ENCODE measurements at places on chromosomes 7 and 10.
A peak's percentile ranks its signal among the peaks of the same experiment; 100 is the strongest.

DNA sequence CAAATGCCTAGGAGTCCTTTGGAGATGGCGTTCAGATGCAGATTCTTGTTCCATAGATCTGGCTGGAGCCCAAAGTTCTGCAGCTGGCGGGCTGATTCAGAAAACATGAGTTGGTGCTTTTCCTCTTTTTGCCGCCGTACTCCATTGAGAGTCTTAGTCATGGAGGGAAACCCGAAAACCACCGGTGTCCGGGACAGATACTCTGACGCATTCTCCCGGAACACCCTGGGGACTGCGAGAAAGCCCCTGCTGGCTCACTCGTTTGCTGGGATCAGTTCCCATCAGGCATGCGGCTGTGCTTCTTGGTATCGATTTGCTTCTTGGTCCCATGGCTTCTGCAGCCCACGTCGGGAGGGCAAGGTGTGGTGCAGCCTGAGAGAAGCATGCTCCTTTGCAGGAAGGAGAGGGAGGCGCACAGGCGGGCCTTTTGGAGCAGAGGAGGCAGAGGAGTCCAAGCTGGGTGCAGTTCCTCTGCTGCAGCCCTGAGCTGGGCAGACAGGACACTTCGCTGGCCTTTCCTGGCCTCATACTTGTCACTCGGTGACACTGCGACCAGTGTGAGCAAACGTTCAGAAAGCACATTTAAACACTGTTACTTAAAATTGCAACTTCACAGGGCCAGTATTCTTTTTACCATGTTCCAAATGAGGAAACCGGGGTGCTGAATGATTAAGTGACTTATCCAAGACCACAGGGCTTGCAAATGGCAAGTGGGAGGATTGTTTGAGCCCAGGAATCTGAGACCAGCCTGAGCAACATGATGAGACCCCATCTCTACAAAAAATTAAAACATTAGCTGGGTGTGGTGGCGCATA is 30.6 kb upstream of the PFKFB3 start:
- H3K27me3 ChIP-seq, result no peaks in the 10 kb centered on the region
- DNase-seq, result peak; percentile 87
- peak overlapping the region; percentile 85 for H3K27ac ChIP-seq
- H3K4me3 ChIP-seq, result no peak overlapping the region
- H3K4me1 ChIP-seq, result peaks cover 57% of the 10 kb centered on the region

DNA sequence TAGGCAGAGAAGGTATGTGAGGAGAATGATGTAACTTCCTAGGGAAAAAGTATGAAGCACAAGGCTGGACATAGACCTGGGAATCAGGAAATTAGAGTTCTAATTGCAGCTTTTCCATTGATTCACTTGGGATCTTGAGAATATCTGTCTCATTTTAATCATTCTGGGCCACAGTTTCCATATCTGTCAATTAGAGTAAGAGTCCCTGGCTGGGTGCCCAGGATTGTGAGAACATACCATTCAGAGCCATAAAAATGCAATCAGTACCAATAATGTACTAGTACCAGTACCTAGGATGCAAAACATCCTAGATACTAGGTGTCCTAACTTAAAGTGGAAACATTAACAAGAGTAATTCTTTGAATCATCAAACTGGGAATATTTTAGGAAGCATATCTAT is 29.6 kb downstream of the CAV1 start:
- H3K27ac ChIP-seq, result peak overlapping the region; percentile 80
- H3K36me3 ChIP-seq, result peaks cover 13% of the 10 kb centered on the region
- no peak for DNase-seq
- no peaks in the 10 kb centered on the region for H3K27me3 ChIP-seq

- no peaks in the 10 kb centered on the region for H3K4me1 ChIP-seq
- DNase-seq, result no peak
- H3K27ac ChIP-seq, result no peak overlapping the region
- H3K27me3 ChIP-seq, result no peaks in the 10 kb centered on the region
- no peak overlapping the region for H3K4me3 ChIP-seq
Measured at GRCh38 chr10:14391342-14391741, 60.6 kb upstream of the FRMD4A start.

GRCh38 chr7:18958627-18959026 is 158.8 kb downstream of the TWIST1 start:
- H3K27me3 ChIP-seq, result no peaks in the 10 kb centered on the region
- H3K4me1 ChIP-seq, result no peaks in the 10 kb centered on the region
- no peak for DNase-seq
- H3K36me3 ChIP-seq, result no peaks in the 10 kb centered on the region
- peak overlapping the region; percentile 6 for H3K27ac ChIP-seq
- no peak overlapping the region for H3K4me3 ChIP-seq

DNA sequence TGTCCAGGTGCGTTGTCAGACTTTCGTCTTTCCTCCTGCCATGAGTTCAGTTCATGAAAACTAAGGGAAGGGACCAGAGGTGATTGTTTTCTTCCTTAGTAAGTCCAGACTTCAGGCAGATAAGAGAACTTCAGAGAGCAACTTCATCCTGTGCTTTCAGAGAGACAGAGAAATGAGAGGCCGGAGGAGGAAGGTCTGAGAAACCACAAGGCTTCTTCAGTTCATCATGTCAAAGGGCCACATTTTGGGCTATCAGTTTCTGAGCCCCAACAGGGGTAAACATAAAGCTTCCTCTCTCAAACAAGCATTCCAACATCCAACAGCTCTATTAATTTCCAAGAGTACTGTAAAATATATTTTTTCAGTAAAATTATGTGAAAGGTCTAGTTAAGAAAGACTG is 668.4 kb upstream of the NRP1 start:
- no peaks in the 10 kb centered on the region for H3K36me3 ChIP-seq
- no peak for DNase-seq
- H3K27me3 ChIP-seq, result no peaks in the 10 kb centered on the region
- H3K27ac ChIP-seq, result no peak overlapping the region
- no peak overlapping the region for H3K4me3 ChIP-seq
